ENCODE measurements at places on chromosomes 7 and 10. TPM values are rescaled to one million over a fixed set of nuclear protein-coding genes. Genes with fewer than 3 reads are reported as not detected.

The RPP30 gene
- total RNA-seq = 31.6 TPM

DNA sequence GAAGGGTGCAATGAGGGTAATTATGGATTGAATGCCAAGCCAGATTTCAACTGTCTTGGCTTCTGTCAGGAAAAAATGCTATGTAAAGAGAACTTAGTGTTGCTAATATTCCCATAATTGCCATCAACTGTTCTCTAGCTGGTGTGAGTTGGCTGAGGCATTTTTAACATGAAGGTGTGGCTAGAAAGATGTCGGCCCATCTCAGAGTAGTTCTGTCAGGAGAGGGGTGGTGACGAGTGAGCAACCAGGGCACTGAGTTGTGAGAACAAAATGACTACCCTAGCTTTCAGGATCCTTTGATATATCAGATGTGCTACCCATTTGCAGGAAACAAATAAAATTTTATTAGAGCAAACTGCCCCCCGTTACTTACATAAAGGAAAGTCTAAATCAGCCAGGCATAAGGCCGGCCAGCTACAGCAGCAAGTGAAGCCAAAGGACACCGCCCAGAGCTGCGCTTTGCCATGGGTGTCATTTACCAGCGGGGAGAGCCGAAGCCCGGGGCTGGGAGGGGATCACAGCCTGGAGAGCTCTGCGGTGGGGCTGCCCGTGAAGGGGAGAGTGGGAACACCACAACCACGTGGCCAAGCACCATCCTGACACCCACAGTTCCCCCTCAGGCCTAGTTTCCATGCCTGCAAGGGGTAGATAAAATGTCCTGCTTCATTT, 141.4 kb downstream of the ICA1 start:
- H3K4me1 ChIP-seq = no peaks in the 10 kb centered on the region
- no peak for DNase-seq
- H3K27ac ChIP-seq = no peak overlapping the region
- peaks cover 44% of the 10 kb centered on the region for H3K36me3 ChIP-seq

DNA sequence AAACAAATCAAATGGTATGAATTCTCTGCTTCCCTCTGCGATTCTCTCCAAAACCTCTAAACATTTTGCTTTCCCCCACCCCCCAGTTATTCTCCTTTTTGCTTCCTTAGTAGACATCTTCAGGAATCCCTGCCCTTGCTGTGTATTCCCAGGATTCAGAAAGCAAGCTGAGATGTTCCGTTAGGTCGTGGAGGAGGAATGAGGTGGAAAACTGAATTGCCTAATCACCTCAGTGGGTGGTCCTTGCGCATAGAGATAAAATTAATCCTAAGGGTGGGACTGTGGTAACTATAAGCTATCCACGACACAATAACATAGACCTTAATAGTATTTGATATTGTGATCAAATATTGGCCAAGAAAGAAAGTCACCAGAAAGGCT, 49.1 kb upstream of the SEMA3C start:
- DNase-seq = no peak
- H3K27ac ChIP-seq = no peak overlapping the region
- no peaks in the 10 kb centered on the region for H3K27me3 ChIP-seq
- H3K4me3 ChIP-seq = no peak overlapping the region

- no peak for DNase-seq
- H3K4me3 ChIP-seq = no peak overlapping the region
- peaks cover 8% of the 10 kb centered on the region for H3K27me3 ChIP-seq
- H3K27ac ChIP-seq = no peak overlapping the region
These were observed 14.3 kb downstream of the IL2RA start for GRCh38 chr10:6047847-6048246.

GRCh38 chr10:34627331-34627730, 187.8 kb downstream of the PARD3 start:
- H3K4me1 ChIP-seq = peaks cover 41% of the 10 kb centered on the region
- no peak for DNase-seq
- H3K27me3 ChIP-seq = no peaks in the 10 kb centered on the region
- H3K36me3 ChIP-seq = no peaks in the 10 kb centered on the region

DNA sequence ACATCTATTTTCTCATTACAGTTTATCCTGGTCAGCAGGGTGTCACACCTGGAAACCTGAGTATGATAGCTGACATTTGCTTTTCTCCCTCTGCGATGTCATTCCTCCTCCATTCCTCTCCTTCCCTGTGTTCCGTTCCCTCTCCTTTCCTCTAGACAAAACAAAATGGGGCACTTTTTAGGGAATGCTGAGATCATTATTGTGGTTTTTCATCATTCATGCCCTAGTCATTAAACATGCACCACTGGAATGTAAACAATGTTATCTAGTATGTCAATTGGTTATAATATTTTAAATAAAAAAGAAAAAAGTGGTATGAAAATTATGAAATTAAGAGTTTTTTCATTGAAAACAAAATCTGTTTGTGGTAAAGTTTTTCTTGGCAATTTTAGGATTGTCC, 132.6 kb downstream of the MAPK8 start:
- no peaks in the 10 kb centered on the region for H3K4me1 ChIP-seq
- H3K27ac ChIP-seq = no peak overlapping the region
- H3K27me3 ChIP-seq = no peaks in the 10 kb centered on the region
- H3K36me3 ChIP-seq = peaks cover 17% of the 10 kb centered on the region

The ADD3 gene
- total RNA-seq = 113 TPM

The HOXA7 gene
- total RNA-seq = 0.36 TPM
